ENCODE measurements at places on chromosomes 5 and 9.

GRCh38 chr9:127711831-127712274, 3.6 kb downstream of the PTRH1 start:
- DNase-seq: no peak

- DNase-seq: no peak
These were observed 2.6 kb downstream of the CARD9 start for GRCh38 chr9:136370687-136371532.

- DNase-seq: peak; percentile 94
These were observed 79.5 kb upstream of the HTR4 start for GRCh38 chr5:148733601-148734438.

- no peak for DNase-seq
These were observed 1140.8 kb upstream of the WWC1 start for GRCh38 chr5:167150661-167151060.

DNA sequence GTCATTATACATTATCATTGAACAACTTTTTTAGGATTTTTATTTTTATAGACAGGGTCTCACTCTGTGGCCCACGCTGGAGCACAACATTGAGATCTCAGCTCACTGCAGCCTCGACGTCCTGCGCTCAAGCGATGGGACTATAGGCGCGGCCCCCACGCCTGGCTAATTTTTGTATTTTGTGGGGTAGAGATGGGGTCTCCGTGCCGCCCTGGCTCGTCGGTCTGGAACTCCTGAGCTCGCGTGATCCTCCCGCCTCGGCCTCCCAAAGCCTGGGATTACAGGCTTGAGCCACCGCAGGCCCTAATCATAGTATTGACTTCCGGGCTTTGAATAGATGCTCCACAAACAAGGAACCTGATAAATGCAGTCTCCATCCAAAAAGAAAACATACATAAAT, 1.4 kb upstream of the EDF1 start:
- no peak for DNase-seq

DNA sequence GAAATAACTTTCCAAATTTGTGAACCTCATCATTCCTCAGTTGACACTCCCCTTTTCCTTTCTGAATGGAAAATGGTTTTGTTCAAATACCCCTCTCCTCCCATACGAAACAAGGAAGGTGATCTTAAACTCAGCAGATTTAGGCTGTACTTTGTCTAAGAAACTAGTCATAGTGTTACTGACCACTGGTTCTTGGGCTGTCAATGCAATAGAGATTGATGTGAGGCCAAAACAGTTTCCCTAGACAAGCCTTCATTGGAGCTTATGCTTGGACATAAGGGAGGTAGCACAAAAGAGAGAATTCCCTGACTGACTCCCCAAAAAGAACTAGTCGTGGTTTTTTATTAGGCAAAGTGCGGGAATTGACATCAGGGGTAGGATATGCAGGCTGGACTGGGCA, 5.3 kb upstream of the LNPEP start:
- DNase-seq: no peak

Data from hematopoietic multipotent progenitor cell treated with erythropoietin and hydrocortisone succinate and interleukin-3 and kit ligand, for 6 days (in vitro differentiated cells).